CD4-positive, alpha-beta memory T cell (primary cell): ENCODE measurements at places on chromosomes 3 and 15. TPM values are rescaled to one million over a fixed set of nuclear protein-coding genes. Genes with fewer than 3 reads are reported as not detected.

- no peak for DNase-seq
These were observed 32.0 kb downstream of the PIK3CA start for GRCh38 chr3:179179979-179180759.

Gene GRK7
- not detected for polyA plus RNA-seq

Gene LHFPL4
- polyA plus RNA-seq = not detected

DNA sequence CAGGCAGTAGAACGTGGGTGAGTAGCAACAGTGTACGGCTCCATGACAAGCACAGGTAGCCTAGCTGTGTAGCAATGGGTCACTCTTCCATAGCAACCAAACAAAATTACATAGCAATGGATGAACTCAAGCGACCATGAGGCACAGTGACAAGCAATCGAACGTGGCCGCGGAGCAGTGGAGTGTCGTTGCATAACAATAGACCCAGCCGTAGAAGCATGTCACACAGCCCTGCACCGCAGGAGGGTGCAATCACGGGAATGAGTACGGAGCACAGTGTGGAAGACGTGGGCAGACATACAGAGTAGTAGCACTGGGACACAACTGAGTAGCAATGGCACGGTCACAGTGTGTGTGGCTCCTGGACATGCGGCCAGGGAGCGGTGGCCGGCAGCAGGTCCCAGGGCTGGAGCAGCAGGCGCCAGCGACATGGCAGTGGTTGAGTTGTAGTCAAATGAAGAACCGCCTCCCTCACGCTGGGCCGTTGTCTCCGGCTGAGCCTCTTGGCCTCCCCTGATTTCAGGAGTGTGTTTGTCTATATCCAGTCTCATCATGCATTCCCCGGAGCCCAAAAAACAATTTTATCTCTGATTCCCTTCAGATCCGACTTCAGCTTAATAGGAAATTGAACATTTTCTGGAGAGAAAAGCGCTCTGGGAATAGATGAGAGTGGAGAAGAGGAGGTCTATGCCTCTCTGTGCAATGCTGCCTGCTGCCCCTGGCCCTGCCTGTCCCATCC lies 64.1 kb downstream of the CCDC33 start:
- DNase-seq = no peak

Gene SMAD3
- polyA plus RNA-seq = 31.9 TPM

Gene LRRC31
- polyA plus RNA-seq = not detected

- no peak for DNase-seq
These were observed 11.0 kb upstream of the ONECUT1 start for GRCh38 chr15:52800828-52801747.

- peak; percentile 6 for DNase-seq
These were observed 738.4 kb upstream of the ALCAM start for GRCh38 chr3:104628185-104628789.

DNA sequence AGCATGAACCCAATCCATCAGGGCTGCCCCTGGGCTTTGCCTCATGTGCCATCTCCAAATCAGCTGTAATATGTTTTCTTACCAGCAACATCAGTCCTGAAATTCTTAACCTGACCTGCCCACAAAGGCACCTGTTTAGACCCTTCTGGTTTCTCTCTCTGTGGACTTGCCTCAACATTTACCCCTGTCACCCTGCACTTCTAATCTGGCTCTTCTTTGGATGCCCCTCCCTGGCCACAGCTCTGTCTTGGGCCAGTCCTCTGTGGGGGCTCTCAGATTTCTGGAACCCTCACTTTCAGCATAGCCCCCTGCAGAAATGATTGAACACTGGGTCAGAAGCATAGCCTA lies 168.7 kb upstream of the STAC start:
- no peak for DNase-seq

GRCh38 chr3:17182166-17182565 lies 297.4 kb downstream of the PLCL2 start:
- DNase-seq = no peak

DNA sequence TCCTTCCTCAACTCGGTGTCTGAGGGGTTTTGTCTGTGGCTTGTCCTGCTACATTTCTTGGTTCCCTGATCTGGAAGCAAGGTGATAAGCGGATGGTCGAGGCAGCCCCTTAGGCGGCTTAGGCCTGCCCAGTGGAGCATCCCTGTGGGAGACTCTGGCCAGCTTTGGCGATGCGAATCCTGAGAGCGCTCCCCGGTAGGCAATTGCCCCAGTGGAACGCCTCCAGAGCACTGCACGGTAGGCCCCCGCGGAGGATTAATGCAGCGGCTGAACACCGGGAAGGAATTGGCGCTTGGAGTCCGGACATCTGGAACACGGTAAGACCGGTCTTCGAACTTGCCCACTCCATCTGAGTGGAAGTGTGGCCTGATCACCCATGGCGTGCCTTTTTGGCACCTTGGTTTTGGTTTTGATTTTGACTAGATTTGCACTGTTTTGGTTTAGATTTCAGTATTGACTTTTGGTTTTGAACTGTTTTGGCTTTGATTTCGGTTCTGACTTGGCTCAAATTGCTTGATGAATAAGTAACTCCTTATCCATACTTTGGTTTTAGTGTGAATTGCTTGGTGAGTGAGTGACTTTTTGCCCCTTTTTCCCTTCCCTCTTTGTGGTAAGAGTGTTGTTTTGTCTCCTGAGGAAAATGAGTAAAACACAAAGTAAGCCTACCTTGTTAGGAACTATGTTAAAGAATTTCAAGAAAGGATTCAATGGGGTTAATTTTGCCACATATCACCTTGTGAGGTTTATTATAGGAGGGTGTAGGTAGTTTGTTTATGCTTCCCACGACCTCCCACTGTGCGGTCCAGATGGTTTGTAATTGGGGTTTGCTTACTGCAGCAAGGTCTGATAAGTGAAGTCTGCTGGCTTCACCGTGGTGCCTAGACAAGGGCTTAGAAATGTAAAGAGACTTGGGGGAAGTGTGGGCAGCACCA lies 27.1 kb upstream of the GPR156 start:
- no peak for DNase-seq

Gene MYH15
- not detected for polyA plus RNA-seq
